ENCODE measurements at places on chromosomes 7 and 10.

GRCh38 chr10:101140084-101140949 lies 9.2 kb downstream of the TLX1 start:
- no peak for DNase-seq

- no peak for DNase-seq
Observed at GRCh38 chr7:51827631-51828030, 511.0 kb upstream of the COBL start.

DNA sequence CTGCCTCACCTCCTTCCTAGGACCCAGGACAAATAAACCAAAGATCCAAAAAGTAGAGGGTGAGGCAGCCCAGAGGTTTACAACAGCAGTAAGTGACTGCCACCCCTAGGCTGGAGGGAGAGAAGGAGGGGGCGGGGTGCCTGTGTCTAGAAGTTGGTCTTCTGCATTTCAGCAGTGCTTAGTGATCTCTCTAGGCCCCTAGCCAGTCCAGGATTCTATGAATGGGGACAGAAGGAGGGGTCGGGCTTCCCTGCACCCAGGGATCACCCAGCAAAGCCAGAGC lies 62.8 kb upstream of the KDM7A start:
- no peak for DNase-seq

DNA sequence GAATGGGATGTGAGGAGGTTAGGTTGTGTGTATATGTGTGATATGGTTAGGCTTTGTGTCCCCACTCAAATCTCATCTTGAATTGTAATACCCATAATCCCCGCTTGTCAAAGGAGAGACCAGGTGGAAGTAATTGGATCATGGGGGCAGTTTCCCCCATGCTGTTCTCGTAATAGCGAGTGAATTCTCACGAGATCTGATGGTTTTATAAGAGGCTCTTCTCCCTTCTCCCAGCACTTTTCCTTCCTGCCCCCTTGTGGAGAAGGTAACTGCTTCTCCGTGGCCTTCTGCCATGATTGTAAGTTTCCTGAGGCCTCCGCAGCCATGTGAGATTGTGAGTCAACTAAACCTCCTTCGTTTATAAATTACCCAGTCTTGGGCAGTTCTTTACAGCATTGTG lies 47.3 kb downstream of the NPVF start:
- DNase-seq: no peak

DNA sequence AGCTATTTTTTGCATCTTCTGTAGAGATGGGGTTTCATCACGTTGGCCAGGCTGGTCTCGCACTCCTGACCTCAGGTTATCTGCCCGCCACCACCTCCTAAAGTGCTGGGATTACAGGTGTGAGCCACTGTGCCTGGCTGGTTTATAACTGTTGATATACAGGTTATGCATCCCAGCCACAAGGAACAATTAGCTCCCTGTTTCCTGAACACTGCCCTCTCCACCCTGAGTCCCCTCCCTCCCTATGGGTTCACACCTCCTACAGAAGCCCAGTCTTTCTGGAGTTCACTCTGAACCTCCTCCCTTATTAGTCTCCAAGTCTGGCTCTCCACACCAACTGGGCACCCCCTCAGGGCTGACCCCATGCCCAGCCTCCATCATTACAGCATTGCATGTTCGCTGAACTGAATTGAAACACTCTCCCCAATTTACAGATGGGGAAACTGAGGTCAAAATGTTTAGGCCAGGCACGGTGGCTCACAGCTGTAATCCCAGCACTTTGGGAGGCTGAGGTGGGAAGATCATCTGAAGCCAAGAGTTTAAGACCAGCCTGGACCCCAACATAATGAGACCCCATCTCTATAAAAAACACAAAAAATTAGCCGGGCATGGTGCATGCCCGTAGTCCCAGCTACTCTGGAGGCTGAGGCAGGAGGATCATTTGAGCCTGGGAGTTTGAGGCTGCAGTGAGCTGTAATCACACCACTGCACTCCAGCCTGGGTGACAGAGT lies 1.7 kb upstream of the CLIP2 start:
- DNase-seq: no peak

Data from activated naive CD4-positive, alpha-beta T cell (primary cell).